CD4-positive, alpha-beta T cell treated with Interleukin-6 for 4 hours (primary cell): ENCODE measurements at places on chromosomes 16 and 17.
A peak's percentile ranks its signal among the peaks of the same experiment; 100 is the strongest.

DNA sequence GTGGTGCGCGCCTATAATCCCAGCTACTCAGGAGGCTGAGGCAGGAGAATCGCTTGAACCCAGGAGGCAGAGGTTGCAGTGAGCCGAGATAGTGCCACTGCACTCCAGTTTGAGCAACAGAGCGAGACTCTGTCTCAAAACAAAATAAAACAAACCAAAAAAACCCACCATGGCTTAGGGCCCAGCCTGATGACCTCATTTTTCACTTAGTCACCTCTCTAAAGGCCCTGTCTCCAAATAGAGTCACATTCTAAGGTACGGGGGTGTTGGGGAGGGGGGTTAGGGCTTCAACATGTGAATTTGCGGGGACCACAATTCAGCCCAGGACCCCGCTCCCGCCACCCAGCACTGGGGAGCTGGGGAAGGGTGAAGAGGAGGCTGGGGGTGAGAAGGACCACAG, 1.4 kb upstream of the STH start:
- no peak for DNase-seq

GRCh38 chr17:1580979-1581676, 18.5 kb upstream of the PITPNA start:
- no peak for DNase-seq

DNA sequence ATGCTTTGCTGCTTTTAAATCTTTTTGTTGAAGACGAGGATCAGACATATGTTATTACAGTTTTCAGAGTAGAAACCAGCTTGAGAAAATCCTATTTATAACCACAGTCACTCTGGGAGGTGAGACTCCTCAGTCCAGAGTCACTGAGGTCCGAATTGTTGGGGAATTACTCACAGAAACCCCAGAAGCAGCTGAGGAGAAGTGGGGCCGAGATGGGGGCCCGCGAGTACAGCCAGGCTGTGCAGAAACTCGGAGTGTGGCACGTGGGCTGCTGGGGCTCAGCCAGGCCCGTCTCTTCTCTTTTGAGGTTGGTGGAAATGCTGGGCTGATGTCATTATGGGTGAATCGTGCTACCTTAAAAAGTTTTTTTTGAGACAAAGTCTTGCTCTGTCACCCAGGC, 14.4 kb upstream of the GNG13 start:
- no peak for DNase-seq

DNA sequence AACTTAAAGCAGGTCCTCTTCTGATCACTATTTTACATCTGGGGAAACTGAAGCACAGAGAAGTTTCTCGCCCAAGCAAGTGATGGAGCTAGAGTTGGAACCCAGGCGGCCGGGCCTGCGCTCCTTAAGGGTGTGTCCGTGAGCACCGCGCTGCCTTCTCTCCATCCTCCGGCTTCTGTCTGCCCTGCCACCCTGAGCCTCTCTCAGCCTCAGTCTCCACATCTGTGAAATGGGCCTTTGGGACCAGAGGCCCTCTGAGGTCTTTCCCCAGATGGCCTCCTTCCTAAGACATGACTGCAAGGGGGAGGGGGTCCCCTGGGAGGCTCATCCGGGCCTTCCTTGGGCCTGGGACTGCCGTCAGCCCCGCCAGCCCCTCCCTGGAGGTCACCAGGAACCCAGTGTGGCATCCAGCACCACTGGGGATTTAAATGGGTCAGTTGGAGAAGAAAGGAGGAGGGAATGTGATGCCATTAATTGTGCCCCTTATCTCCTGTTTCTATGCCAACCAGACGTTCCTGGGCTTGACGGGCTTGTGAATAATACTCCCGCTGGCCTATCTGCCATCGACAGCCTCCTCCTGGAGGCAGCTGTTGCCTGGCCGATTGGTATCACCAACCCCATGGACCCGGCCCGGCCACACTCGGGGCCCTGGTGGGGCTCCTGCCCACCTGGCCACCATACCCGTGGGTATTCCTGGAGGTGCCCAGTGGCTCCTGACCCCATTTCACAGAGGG, 5.1 kb downstream of the ZFPM1 start:
- no peak for DNase-seq

DNA sequence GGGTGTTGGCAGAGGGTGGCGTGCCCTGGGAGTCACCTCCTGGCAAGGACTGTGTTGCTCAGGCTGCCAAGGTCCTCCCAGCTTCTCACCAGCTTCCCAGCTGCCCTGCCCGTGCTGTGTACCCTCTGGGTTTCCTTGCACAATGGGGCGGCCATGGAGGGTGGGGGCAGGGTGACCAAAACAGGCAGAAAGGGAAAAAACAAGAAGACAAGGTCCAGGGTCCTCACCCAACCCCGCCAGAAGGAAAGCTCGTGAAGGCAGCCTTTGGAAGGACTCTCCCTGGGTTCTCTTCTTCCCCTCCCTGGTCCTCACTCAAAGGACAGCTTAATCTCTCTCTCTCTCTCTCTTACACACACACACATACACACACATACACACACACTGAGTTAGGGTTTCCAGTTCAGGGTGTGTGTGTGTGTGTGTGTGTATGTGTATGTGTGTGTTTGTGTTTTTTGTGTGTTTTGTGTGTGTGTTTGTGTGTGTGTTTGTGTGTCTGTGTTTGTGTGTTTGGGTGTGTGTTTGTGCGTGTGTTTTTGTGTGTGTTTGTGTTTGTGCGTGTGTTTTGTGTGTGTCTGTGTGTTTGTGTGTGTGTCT, 2.0 kb downstream of the SLC13A5 start:
- DNase-seq, result no peak

DNA sequence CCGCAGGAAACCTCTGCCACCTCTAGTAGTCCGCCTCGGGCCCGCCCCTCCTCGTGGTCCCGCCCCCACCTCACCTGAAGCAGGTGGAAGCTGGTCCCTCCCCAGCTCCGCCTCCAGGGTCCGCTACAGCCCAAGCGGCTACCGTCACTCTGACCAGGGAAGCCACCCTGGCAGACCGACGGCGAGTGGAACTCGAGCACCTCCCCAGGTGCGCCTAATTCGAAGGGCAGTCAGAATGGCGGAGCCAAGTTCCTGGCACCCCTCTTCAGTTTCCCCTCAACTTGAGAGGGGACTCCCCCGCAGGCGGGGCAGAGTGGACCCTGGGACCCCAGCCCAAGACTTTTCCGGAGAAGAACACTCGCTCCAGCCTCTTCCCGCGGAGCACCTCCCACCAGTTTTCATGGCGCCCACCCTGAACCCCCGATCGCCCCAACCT, 507 bp downstream of the FHOD1 start:
- DNase-seq, result peak; percentile 67

DNA sequence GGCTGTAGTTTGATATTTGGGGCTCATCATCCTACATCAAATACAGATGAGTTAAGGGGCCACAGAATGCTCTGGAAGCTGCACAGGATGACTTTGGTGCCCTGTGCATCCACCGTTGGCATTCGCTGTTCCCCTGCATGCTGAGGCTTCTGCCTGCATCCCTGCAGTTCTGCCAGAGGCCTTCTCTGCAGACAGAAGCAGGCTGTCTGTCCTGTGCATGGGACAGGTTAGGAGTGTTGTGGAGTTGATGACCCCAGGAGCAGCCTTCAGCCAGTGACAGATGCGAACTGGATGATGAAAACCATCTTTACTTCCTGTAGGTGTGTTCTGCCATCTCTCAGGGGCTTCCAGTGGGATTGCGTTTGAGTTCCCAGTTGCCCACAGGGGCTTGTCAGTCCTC, 13.6 kb upstream of the TNS4 start:
- no peak for DNase-seq

GRCh38 chr17:13306310-13306962, 288.6 kb upstream of the ELAC2 start:
- DNase-seq, result no peak

GRCh38 chr16:84029297-84030047, 13.1 kb downstream of the SLC38A8 start:
- DNase-seq, result no peak

DNA sequence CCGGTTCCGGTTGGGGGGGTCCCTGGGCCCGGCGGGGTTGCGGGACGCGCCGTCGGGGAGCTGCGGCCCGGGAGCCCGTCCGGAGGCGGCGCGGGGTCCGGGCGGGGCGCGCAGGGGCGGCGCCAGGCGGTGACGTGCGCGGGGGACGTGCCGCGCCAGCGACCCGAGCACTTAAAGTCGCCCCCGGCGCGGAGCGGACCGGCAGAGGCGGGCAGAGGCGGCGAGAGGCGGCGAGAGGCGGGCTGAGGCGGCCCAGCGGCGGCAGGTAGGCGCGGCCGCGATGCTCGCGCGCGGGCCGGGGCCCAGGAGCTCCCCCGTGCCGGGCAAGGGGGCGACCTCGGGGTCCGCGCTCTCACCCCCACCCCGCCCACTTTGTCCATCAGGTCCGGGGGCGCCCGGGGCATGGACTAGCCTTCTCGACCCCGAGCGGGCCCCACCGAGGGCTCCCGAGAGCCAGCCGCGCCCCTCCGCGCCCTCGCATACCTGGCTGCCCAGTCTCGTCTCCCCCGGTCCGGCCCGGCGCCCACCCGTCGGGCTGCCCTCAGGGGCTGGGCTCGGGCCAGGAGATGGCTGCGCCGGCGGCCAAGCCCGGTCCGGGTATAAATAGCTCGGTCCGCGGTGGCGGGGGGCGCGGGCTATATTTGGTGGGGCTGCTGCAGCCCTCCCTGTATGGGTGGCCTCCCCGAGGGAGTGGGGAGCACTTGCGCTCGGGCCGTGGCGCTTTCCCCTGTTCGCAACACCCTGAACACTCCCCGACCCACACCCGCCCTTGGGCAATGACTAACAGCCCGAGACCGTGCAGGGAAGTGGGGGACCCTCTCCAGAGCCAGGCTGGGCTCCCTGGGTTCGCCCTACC, at the start of gene SLC16A3:
SLC16A3 (plus strand) TSS at position 201 of the 856 bp plus-strand sequence. CDS start 6,967 bp downstream, outside the sequence.
- DNase-seq, result peak; percentile 76

DNA sequence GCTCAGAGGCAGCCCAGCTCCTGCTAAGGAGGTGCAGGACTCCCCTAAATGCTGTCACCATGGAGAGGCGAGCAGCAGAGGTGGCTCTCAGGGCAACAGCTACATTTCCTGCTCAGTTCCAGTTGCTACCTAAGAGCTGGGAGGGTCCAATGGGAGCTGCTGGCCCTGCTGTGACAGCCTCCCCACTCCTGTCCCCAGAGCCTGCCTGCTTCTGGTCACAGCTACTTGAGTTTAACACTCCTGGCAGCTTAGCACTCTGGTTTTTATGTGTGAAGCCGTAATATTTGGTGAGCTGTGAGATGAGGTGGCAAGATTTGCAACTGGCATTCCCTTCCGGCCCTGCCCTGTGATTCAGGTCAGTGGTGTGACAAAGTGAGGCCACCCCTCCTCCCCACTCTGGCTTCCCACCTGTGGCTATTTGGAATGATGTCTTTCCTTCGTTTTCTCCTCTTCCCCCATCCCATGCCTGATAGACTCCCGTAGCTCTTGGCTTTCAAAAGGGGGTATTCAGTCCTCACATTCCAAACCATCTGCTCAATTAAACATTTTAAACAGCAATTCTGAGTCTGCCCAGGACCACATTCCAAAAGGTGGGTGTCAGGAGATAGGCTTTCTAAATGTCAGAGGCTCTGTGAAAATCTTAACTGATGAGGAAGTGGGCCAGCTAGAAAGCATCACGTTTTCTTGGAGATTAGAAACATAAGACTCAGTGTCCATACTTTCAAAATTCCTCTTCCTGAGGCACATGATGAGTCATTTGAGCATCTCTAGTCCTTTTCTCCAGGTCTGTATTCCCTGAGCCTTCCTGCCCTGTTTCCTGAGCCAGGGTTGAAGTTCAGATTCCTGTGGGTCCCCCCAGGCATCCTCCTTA, 42.6 kb upstream of the SKAP1 start:
- DNase-seq, result no peak

- DNase-seq, result no peak
Measured at GRCh38 chr16:78389009-78389498, 289.6 kb downstream of the WWOX start.

DNA sequence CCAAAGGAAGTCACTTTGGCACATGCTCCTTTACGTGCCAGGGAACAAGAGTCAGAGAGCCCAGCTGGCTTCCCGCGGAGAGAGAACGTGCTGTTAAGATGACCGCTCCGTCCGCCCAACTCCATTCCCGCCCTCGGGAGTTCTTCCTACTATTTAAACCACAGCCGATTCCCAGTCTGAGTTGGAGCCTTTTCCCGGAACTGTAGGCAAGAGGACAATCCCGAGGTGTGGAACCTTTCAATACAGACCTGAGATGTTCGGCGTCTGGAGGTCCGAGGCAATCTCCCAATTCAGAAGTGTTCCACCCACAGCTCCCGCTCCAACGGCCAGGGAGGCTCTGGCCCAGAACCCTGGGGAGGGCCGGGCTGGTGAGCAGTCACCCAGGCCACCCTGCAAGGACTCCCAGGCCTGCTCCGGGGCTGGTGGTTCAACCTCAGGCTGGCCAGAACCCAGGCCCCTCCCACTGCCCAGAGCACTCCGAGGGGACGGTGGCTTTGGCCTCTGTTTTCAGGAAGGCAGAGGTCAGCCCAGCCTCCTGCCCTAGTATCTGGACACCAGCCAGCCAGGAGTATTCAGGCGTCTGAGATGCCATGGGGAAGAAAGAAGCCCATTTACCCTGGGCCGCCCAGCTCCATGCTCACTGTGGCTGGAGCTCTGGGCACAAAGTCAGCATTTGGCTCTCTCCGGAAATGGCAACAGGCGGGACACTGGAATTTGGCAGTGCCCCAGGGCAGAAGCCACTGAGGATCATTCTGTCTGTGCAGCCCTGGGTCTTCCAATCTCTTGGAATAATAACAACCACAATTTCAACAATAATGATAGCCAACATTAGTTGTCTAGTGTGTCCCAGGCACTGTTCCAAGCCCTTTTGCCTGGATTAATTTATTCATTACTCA, 21.4 kb downstream of the EMP2 start:
- no peak for DNase-seq

- no peak for DNase-seq
Measured at GRCh38 chr17:80107231-80108021, 6.0 kb downstream of the GAA start.

GRCh38 chr16:62137996-62138395, 101.8 kb upstream of the CDH8 start:
- no peak for DNase-seq

DNA sequence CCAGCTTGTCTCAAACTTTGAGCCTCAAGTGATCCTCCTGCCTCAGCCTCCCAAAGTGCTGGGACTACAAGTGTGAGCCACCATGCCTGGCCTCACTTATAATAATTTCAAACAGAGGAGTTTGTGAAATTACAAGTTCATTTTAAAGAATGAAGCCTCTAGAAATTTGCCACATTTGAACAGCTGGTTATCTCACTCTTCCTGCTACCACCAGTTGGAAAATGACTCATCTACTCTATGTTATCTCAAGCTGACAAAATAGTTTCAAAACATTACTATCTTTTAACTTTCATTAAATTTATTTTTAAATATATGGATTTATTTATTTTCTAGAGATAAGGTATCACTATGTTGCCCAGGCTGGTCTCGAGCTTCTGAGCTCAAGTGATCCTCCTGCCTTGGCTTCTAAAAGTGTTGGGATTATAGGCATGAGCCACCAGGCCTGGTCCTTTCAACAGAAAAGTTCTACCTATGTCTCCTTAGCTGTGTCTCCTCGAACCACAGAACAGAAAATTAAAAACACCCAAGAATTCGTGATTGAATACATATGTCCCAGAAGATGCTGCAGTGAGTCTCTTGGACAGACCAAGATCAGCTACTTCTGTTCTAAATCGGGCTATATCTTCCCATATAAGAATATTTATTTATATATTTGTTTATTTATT, 47.6 kb downstream of the MYH13 start:
- no peak for DNase-seq
